ENCODE measurements at places on chromosomes 13 and 19.

DNA sequence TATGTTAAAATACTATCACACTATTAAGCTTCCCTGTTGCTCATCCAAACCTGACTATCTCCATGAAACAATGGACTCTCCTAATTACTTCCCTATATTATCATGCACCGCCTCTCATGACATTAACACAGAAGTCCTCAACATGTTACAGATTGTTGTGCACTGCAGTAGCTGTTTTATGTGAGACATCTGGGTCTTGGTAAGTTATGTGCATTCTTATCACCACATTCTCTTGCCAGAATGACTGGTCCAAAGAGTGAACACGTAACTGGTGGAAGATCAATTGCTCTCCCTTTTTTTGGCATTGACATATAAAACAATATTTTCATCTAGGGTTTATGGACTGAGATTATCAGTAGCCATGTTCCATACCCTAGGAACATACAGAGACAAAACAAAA, 59.4 kb downstream of the POSTN start:
- no peak for DNase-seq

- DNase-seq = no peak
Measured at GRCh38 chr19:40411125-40411842, 1.9 kb downstream of the PRX start.

DNA sequence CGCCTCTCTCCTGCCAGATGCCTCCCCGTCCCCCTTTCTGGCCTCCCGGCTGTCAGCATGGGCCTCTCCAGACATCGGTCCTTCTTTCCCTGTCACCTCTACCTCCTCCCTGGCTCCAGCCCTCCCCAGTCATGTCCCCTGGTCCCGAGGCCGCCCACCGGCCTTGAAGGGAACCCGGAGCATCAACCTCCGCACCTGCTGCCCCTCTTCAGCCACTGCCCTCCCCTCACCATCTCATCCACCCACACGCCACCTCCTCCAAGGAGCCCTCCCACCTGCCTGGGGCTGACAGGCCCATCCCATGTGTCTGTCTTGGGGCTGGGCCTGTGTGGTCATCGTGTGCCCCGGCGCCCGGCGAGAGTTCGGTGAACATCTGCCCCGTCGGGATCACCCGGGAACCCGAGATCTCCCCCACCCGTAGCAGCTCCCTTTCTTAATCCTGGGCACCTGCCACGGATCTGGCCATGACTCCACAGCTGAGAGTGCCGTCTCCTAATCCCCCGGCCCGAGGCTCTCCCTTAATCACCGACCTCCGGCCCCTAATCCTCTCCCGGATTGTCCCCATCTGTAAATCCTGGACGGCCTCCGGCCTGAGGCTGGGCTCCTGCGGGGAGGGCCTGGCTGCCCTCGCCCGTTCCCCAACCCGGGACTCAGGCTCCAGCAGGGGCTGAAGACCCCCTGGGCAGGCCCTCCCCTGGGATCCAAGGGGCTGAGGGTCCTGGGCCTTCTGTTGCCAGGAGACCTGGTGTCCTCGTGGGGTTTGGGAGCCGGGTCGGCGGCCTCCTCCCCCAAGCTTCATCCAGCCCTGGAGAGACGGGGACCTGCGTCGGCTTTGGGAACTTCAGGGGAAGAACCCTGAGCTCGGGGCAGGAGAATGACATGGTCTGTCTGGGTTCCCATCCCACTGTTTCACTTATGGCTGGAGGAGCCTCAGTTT, 5.9 kb downstream of the HCN2 start:
- no peak for DNase-seq

DNA sequence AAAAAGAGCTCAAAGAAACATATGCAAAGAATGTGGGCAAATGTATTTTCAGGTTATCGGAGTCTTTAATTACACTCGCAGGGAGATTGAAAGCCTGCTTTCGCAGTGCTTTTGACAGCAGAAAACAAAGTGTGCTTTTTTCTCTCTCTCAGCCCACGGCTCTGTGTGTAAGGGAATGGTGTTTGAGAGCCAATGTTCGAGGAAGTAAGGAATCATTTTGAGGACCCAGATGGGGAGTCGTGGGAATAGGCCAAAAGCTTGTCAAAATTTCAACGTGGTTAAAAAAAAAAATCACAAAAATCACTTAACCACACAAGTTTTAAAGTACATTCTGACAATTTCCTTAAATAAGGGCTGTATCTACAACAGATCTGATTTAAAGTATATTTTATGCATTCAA, 197.1 kb upstream of the IRS2 start:
- DNase-seq = no peak

- no peak for DNase-seq
Measured at GRCh38 chr19:56423276-56423984, 19.3 kb downstream of the ZNF583 start.

DNA sequence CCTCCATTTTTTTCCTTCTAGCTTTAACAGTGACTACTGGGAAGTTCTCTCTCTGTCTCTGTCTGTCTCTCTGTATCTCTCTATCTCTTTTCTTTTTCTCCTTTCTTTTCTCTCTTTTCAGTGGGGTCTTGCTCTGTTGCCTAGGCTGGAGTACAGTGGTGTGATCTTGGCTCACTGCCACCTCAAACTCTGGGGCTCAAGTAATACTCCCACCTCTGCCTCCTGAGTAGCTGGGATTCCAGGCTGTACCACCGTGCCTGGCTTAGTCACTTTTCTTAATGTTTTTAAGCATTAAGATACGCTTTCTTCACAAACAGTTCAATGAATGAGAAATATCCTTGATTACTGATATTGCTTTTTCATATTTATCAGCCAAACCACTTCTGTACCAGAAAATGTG, 13.1 kb downstream of the PCCA start:
- DNase-seq = no peak

- no peak for DNase-seq
Measured at GRCh38 chr19:47221890-47222289, 9.1 kb downstream of the BBC3 start.

GRCh38 chr13:37127691-37128241, 22.3 kb upstream of the CSNK1A1L start:
- DNase-seq = no peak

GRCh38 chr13:40228496-40228895, 437.9 kb downstream of the FOXO1 start:
- no peak for DNase-seq

DNA sequence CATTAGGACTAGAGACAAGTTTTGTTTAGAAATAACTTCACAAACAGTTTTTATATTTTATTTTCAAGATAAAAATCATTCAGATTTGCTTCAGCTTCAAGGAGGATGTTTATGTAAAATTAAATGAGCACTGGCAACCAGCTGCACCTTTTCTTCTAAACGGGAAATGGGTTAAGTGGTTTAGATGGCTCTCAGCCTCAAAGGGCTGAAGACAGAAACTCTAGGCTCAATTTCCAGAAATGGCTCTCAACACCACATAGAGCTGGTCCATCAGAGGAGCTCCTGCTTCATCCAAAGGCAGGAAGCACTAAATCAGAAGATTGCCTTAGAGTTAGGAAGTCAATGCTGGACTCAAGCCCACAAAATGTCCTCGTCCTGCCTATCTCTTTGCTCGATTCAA, 74.7 kb downstream of the ZNF429 start:
- DNase-seq = no peak

DNA sequence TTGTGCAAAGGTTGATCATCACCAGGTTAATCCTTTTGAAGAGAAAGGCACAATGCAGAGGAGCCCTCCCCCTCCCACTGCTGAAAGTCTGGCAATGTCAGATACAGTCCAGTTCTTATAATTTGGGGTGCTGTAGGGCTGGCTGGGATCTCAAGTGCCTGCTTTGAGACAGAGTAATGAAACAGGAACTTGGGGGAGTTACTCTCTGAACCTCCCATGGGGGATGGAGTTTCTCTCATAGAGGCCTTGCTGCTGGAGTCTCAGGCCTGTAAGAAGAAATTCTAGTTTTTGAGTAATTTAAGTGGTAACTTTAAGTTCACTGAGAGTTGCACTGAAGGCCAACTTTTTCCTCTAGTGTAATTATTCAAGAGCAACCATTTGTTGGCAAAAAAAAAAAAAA, 410.5 kb downstream of the KCNRG start:
- DNase-seq = peak; percentile 21

GRCh38 chr19:6007866-6008265, 29.9 kb upstream of the RANBP3 start:
- DNase-seq = no peak

DNA sequence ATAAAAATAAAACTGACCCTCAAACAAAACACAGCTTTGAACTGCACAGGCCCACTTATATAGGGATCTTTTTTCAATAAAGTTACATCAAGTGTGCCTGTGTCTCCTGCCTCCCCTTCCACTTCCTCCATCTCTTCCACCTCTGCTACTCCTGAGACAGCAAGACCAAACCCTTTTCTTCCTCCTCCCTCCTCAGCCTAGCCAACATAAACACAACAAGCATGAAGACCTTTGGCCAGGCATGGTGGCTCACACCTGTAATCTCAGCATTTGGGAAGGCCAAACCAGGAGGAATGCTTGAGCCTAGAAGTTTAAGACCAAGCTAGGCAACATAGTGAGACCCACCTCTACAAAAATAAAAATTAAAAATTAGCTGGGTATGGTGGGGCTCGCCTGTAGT, 72.6 kb downstream of the ELF1 start:
- no peak for DNase-seq

DNA sequence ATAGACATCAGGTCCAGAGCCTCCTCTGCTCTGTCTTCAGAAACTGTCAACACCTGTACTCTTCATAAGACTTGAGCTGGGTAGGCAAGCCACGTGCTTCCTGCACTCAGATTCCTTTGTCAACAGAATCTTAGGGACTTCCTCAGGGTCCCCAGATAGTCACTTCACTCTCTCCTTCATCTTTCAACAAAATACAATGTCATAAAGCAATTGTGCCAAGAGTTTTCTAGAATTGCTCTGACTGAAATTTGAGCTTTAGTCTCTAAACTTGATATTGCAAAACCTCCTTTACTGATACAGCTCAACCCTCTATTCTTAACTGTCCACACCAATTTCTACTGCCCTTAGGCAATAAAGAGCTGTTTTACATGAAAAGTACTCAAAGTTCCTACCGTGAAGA, 179.9 kb downstream of the IRS2 start:
- DNase-seq = no peak

DNA sequence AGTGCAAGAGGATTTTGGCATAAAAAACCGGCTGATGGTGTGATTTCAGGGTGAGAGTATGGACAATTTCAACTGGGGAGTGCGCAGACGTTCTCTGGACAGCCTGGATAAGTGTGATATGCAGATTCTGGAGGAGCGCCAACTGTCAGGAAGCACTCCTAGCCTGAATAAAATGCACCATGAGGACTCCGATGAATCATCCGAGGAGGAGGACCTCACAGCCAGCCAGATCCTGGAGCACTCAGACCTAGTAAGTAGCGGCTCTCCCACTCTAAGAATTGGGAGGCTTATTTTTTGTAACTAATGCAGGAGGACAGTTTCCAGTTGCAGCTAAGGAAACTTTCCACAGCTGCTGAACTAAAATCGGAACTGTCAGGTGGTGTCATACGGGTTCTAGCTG, 53.6 kb downstream of the ZAR1L start:
- no peak for DNase-seq

- DNase-seq = no peak
Measured at GRCh38 chr13:44298314-44298713, 75.3 kb upstream of the SERP2 start.

DNA sequence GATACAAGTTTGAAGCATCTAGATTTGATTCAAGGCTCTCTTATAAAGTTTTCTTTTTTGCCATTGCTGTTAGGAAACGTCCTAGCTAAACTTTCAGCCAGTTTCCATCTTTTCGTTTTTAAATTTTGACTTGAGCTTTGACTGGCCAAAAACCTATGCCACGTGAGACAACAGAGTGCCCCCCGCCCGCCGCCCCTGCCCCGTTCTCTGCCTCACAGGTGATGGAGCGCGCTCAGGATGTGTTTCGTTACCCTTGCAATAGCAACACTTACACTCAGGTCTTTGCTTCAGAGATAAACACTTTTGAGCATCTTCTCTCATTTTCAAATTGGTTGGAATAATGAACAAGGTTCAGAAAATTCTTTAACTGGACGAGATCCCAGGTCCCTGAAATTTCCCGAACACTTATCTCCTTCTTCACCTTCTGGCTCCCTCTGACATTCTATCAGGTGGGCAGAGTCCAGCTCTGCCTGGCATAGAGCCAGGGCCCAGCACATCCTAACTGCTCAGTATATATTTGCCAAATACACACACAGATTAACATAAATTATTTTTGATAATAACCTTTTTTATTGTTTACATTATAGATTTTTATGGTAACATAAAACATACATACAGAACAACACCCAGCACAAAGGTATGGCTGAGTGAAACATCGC, 301.1 kb downstream of the IRS2 start:
- no peak for DNase-seq

DNA sequence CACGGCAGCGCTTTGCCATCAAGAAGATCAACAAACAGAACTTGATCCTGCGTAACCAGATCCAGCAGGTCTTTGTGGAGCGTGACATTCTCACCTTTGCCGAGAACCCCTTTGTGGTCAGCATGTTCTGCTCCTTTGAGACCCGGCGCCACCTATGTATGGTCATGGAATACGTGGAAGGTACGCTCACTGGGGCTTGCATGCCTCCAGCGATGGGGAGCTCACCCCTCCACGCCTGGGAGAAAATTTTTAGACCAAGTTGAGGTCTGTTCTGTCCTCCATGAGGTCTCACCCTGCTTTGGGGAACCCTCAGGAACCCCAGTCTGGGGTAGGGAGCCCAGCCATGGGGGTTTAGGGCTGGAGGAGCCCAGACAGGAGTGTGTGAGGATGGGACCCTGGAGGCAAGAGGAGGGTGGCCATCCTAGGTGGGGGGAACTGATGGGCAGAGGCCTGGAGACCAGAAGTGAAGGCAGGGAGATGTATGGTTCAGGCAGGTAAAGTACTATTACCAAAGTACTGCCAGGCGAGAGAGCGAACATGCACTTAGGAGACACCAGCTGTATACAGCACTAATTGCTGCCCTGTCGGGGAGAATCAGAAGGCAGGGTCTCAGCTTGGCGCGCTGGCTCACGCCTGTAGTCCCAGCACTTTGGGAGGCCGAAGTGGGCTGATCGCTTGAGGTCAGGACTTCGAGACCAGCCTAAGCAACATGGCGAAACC, 22.3 kb upstream of the PIK3R2 start:
- no peak for DNase-seq

DNA sequence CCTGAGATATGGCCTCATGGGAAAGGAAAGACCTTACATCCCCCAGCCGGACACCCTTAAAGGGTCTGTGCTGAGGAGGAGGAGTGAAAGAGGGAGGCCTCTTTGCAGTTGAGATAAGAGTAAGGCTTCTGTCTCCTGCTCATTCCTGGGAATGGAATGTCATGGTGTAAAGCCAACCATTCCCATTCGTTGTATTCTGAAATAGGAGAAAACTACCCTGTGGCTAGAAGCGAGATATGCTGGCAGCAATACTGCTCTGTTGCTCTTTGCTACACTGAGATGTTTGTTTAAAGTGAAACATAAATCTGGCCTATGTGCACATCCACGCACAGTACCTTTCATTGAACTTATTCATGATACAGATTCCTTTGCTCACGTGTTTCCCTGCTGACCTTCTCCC, 783 bp upstream of the ZNF587B start:
- DNase-seq = no peak

GRCh38 chr13:93352616-93353015, 126.0 kb downstream of the GPC6 start:
- DNase-seq = no peak
